T follicular helper cell (primary cell): ENCODE measurements at places on chromosomes 7 and 10.
A peak's percentile ranks its signal among the peaks of the same experiment; 100 is the strongest.

DNA sequence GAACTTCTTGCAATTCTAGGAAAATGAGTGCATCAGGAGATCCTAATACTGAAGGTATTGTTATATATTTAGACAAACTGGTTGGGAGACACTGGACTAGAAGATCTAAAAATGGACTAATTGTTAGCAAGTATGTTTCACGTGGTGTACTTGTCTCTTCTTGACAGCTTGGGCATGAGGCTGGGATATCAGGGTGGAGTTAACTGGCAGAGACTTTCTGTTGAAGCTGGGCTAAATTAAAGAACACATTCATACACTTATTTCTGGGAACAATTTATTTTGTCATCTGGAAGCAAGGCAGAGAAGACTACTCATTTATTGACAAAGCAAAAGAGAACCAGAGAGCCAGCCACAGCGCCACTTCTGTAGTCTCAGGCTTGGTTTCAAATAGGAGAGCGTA is 25.9 kb downstream of the TYW1 start:
- no peak for DNase-seq

DNA sequence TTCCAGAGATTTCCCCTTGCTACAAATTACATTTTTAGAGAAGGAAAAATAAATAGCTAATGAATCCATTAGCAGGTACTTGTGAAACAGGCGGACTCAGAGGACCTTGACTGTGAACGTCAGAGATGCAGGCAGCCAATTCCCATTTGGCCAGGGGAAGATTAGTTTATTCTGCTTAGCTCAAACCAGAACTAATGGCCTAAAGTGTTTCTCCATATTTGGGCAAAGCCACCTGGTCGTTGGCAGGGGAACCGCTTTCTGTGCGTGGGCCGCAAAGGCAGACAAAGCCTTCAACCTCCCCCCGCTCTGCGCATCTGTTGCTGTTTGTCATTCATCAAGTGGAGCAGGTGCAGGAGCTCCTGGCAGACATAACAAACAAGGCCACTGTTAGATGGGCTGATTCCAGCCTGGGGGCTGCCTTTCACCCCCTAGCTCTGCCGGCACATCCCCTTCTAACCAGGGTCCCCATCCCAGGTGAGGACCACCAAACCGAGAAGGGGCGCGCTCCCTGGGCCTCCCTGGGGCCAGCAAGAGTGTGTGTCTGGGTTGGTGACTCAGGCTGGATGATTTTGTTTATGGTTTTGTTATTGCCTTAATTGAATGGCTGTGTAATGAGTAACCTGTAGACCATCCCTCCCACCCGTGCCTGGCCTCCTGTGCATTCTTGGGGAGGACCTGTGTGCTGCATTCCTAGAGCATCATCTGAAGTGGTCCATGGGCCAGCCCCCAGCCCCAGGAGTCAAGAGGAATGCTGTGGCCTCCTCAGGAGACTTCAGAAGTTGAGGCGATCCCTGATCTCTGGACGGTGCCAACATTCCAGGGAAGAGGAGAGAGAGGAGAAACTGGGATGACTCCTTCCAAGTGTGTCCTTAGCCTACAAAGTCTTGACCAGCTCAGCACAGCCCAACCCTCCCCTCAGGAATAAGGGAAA is 14.5 kb upstream of the CPA1 start:
- no peak for DNase-seq

GRCh38 chr7:113698556-113699220 is 220.1 kb downstream of the PPP1R3A start:
- DNase-seq, result no peak

GRCh38 chr10:97914837-97915211 is 65.2 kb downstream of the GOLGA7B start:
- peak; percentile 54 for DNase-seq

DNA sequence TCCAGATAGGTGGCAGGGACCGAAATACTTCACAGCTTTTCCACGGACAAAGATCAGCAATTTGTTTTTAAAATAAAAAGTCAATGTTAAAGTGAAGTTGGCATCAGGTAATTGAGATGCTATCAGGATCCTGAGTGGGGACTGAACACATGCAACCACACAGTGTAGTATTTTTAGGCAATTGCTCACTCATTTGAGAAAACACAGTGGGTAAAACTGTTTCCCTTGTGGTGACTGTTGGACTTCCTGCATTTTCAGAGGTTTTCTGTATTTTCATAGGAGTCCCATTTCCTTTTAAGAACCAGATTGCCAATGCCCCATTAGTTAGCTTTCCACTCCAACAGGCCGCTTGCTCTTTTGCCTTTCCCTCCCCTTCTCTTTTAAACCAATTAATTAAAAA is 159.5 kb upstream of the ZNF32 start:
- DNase-seq, result no peak

GRCh38 chr7:24701261-24702235 is 55.7 kb downstream of the GSDME start:
- DNase-seq, result no peak
